ENCODE measurements at places on chromosomes 7 and 10.

GRCh38 chr10:85645926-85646711 lies 720.5 kb downstream of the GRID1 start:
- no peaks in the 10 kb centered on the region for H3K27me3 ChIP-seq
- no peaks in the 10 kb centered on the region for H3K4me1 ChIP-seq
- DNase-seq = no peak
- no peaks in the 10 kb centered on the region for H3K36me3 ChIP-seq
- H3K27ac ChIP-seq = no peak overlapping the region

DNA sequence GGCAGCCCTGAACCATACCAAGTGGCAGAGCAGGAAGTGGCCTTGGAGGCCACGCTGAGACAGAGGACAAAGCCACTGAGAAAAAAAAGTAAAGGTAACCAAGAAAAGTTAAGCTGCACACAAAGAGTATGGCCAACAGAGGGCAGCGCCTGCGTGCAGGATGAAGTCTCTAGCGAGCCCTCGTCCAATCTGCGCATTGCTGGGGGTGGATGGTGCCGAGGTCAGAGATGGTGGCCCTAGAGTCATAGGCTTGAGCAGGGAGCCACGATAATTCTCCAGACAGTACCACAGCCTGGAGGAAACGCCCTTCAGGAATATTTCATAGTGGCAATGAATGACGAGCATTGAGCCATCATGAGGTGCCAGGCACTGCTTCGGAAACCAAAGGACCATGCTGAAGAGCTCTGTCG lies 9.7 kb downstream of the ATP6V0E2 start:
- peaks cover 7% of the 10 kb centered on the region for H3K4me1 ChIP-seq
- DNase-seq = peak; percentile 46
- H3K4me3 ChIP-seq = no peak overlapping the region
- H3K36me3 ChIP-seq = no peaks in the 10 kb centered on the region
- H3K27ac ChIP-seq = no peak overlapping the region

DNA sequence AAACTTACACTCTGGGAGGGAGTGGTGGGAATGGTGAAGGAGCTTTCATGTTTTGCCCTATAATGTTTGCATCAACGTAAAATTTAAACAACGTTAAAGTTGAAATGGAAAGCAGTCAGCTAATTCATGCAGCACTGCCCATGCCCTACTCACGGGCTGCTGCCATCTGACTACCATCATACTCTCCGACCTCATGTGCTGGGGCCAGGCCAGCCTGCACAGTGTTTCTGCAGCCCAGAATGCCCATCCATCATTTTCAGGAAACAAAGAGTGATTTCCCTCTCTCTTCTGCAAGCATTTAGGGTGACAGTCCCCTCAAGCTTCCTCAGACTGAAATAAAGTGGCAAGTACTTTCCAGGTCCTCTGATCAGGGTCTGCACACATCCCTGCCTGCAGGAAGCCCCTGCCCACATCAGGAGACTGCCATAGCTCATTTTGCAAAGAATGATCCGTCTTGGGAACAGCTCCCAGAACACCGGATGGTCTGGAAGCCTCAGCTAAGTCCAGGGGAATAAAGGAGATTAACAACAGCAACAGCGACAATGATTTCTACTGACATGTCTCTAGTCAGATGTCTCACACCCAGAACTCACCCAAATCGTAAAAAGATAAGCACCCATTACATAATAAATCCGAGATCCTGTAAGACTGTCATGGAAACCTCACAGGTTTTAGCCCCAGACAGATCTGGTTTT lies 40.3 kb downstream of the ARHGAP22 start:
- H3K4me3 ChIP-seq = no peak overlapping the region
- H3K27me3 ChIP-seq = no peaks in the 10 kb centered on the region
- no peaks in the 10 kb centered on the region for H3K36me3 ChIP-seq
- H3K27ac ChIP-seq = no peak overlapping the region
- no peaks in the 10 kb centered on the region for H3K4me1 ChIP-seq
- no peak for DNase-seq

DNA sequence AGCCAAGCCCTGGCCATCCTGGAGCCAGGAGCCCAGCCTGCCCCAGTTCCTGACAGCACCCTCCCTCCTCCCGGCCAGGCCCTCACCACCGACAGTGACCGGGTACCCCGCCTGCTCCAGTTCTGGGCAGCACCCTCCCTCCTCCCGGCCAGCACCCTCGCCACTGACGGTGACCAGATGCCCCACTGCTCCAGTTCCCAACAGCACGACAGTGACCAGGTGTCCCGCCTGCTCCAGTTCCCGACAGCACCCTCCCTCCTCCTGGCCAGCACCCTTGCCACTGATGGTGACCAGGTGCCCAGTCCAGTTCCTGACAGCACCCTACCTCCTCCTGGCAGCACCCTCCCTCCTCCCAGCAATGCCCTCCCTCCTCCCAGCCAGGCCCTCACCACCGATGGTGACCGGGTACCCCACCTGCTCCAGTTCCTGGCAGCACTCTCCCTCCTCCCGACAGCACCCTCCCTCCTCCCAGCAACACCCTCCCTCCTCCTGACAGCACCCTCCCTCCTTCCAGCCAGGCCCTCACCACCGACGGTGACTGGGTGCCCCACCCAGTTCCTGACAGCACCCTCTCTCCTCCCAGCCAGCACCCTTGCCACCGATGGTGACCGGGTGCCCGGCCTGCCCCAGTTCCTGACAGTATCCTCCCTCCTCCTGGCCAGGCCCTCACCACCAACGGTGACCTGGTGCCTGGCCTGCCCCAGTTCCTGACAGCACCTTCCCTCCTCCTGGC lies 40.3 kb downstream of the VIPR2 start:
- no peaks in the 10 kb centered on the region for H3K36me3 ChIP-seq
- no peaks in the 10 kb centered on the region for H3K27me3 ChIP-seq
- no peak overlapping the region for H3K27ac ChIP-seq
- DNase-seq = peak; percentile 44
- H3K4me1 ChIP-seq = peaks cover 3% of the 10 kb centered on the region

DNA sequence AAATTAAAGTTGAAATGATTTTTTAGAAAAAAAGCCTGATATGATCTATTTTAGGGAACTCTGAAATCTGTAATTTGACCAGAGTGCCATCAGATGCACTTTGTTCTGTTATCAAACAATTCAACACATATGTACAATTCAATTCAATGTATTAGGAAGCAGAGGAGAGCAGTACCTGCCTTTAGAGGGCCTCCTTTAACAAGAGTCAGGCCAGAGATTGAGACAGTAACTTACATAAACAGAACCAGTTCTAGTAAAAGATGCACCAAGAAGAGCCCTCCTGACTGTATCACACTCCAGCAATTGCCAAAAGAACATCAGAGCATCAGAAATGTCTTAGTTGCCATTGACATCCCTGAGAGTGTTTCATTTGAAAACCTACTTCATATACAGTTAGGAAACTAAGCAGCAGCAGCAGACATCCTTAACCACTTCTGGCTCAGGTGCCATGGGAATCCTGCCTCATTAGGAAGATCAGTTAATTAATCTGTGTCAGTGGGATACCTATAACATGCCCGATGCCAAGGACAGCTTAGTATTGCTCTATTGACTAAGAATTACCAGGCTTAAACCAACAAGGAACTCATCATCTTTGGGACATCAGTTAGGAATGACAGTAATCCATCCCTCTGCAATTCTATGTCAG lies 1222.6 kb upstream of the LRRN3 start:
- peaks cover 9% of the 10 kb centered on the region for H3K36me3 ChIP-seq
- H3K4me3 ChIP-seq = no peak overlapping the region
- DNase-seq = no peak
- H3K27ac ChIP-seq = no peak overlapping the region
- no peaks in the 10 kb centered on the region for H3K4me1 ChIP-seq
- no peaks in the 10 kb centered on the region for H3K27me3 ChIP-seq

DNA sequence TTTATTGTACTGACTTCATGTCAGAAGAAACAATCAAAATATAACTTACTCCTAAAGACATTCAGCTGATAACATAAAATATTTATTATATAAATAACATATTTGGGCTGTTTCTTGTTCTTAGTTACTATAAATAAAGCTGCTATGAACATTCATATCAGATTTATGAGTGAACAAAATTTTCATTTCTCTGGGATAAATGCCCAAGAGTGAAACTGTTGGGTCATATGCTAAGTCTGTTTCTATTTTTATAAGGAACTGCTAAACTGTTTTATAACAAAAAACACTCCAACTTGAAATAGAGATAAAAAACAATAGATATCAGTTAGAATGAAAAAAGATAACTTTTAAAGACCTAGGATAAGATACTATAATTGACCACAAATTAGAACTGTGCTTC lies 26.5 kb upstream of the CC2D2B start:
- no peaks in the 10 kb centered on the region for H3K36me3 ChIP-seq
- no peak overlapping the region for H3K4me3 ChIP-seq
- DNase-seq = no peak
- no peaks in the 10 kb centered on the region for H3K27me3 ChIP-seq
